ENCODE measurements at places on chromosomes 16 and 17.

DNA sequence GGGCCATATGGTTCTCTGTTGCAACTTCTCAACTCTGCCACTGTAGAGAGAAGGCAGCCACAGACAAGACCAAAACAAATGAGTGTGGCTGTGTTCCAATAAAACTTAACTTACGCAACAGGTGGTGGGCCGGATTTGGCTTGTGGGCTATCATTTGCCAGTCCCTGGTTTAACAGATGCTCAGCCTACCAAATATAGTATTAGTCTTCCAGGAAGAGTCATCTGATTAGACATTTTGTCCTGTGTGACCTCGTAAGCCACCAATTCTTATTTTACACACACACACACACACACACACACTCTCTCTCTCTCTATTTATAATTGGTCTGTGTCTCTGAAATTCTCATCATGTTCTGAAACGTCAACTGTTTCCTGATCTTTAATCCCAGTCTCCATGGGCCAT lies 245.9 kb downstream of the XYLT1 start:
- peaks cover 28% of the 10 kb centered on the region for H3K4me1 ChIP-seq
- H3K4me3 ChIP-seq = no peak overlapping the region
- H3K27me3 ChIP-seq = no peaks in the 10 kb centered on the region
- no peaks in the 10 kb centered on the region for H3K36me3 ChIP-seq
- peak overlapping the region; percentile 60 for H3K27ac ChIP-seq

- peaks cover 20% of the 10 kb centered on the region for H3K36me3 ChIP-seq
- no peak for DNase-seq
- no peak overlapping the region for H3K4me3 ChIP-seq
These were observed 27.9 kb downstream of the MBTPS1 start for GRCh38 chr16:84088695-84089395.

- no peaks in the 10 kb centered on the region for H3K36me3 ChIP-seq
- no peak overlapping the region for H3K4me3 ChIP-seq
- H3K27me3 ChIP-seq = no peaks in the 10 kb centered on the region
- H3K4me1 ChIP-seq = peaks cover 54% of the 10 kb centered on the region
These were observed 18.0 kb downstream of the CCR7 start for GRCh38 chr17:40547079-40547784.

DNA sequence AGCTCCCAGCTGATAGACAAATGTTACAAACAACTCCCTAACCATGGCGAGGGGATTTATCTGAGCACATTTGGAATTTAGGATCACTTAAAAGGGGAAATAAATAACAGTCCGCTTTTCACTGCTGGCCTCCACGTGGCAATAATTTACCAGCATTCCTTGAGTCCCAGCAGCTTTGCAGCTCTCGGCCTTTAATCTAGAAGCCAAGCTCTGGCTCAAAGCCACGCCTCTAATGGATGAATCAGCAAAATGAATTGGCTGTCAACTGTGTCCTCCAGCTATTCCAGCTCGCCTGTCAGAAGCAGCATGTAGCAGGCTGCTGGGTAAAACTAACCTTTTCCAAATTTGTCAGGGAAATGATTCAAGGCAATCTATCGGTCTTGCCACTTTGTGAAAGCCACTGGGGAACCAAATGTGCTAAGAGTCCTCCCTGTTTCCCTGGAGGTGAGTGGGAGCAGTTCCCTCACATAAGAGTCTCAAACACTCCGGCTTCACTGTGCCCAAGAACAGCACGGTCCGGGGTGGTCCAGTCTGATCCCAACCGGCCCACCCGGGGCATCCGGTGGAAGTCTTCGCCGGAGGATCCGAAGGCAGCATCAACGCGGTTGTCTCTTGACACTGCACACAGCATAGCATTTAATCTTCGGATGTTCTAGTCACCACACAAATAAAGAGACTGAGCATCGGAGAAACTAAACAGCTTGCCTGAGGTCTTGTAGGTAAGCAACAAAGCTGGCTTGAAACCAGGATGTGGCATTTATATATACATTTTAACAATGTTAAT lies 143.3 kb downstream of the PARN start:
- no peaks in the 10 kb centered on the region for H3K27me3 ChIP-seq
- H3K36me3 ChIP-seq = no peaks in the 10 kb centered on the region
- H3K4me1 ChIP-seq = peaks cover 12% of the 10 kb centered on the region
- H3K4me3 ChIP-seq = peak overlapping the region; percentile 33
- H3K27ac ChIP-seq = peak overlapping the region; percentile 83
- no peak for DNase-seq

GRCh38 chr16:67216612-67217490 lies 10.1 kb upstream of the TMEM208 start:
- peaks cover 19% of the 10 kb centered on the region for H3K4me1 ChIP-seq
- H3K36me3 ChIP-seq = no peaks in the 10 kb centered on the region
- no peak for DNase-seq
- H3K27me3 ChIP-seq = no peaks in the 10 kb centered on the region
- H3K27ac ChIP-seq = no peak overlapping the region
- H3K4me3 ChIP-seq = no peak overlapping the region
